ENCODE measurements at places on chromosomes 5 and 9. TPM values are rescaled to one million over a fixed set of nuclear protein-coding genes. Genes with fewer than 3 reads are reported as not detected.

Gene IQGAP2
- 37.7 TPM for total RNA-seq

Gene IFNA13
- not detected for total RNA-seq

- no peak for DNase-seq
Observed at GRCh38 chr9:128595471-128595870, 43.1 kb downstream of the SPTAN1 start.

Gene TSSK1B
- total RNA-seq, result not detected

DNA sequence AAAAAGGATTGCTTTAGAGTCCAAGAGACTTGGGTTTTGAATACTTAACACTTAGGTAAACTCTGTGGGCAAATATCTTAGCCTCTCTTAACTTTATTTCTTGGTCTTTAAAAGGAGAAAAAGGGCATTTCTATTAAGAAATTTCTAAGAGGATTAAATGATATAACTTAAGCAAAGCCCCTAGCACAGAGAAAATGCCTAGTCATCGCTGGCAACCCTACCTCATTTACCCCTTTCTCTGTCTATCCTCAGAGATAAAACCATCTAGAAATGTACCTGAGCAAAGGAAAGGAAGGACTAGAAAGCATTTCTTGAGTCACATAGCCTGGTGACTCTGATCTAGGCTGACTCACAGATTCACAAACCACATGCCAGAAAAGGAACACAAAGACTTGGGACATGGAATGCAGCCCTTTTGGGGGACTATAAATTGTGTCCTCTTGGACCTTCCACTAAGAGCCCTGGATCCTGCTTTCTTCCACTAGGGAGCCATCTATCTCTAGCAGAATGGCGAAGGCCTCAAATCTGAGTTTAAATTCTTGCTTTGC lies 120.6 kb downstream of the FOXD1 start:
- DNase-seq, result no peak

All from neural progenitor cell (in vitro differentiated cells).